NCI-H146 (cell line): ENCODE measurements at places on chromosomes 5 and 9.

GRCh38 chr5:81906086-81906485 is 65.7 kb upstream of the ATG10 start:
- DNase-seq: no peak

DNA sequence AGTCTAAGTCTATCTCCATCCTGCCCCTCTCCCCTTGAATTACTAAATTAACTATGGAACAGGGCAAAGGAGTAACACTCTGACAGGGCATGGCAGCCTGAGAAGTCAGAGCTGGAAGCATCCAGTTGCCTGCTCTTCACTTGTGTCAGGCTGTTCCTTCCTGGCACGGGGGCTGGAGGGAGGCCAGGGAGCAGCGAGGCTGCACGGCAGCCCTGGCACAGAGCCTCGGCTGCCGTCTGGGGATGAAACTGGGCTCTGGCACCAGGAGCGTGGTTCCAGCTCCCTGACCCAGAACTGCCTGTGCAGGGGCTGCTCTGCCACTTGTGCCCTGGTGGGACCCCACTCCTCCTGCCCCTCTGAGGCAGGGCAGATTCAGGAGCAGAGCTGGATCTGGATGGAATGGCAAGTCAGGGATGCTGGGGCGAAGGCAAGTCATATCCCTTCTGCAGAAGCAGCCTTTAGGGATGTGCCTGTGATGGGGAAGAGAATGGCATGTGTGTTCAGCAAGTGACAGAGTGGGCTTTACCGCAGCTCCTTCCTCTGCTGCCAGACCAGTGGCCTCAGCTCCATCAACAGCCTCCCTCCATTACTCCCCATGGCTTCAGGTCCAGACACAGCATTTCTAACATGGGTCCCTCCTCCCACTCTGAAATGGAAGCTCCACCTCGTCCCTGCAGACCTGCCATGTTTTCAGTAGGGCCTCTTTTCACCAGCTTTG is 42.2 kb upstream of the PDE8B start:
- DNase-seq: no peak

- DNase-seq: no peak
These were observed 35.8 kb downstream of the VLDLR start for GRCh38 chr9:2657427-2657826.

DNA sequence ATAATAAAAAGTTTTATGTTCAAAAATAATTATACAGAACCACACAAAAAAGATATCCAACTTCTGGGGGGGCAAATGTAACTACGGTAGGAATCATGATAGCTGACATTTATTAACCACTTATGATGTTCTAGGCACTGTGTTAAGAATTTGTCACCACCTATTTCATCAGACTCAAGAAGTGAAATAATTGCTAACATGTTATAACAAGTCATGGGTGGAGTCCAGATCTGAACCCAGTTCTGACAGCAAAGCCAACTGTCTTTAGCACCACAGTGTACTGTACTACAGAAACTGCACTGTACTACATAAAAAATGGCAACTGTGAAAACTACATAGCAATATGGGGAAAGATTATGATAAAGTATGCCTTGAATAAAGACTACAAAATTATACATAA is 3.0 kb upstream of the SAP30L start:
- DNase-seq: no peak

- no peak for DNase-seq
These were observed 30.5 kb downstream of the PCSK1 start for GRCh38 chr5:96402500-96402899.

DNA sequence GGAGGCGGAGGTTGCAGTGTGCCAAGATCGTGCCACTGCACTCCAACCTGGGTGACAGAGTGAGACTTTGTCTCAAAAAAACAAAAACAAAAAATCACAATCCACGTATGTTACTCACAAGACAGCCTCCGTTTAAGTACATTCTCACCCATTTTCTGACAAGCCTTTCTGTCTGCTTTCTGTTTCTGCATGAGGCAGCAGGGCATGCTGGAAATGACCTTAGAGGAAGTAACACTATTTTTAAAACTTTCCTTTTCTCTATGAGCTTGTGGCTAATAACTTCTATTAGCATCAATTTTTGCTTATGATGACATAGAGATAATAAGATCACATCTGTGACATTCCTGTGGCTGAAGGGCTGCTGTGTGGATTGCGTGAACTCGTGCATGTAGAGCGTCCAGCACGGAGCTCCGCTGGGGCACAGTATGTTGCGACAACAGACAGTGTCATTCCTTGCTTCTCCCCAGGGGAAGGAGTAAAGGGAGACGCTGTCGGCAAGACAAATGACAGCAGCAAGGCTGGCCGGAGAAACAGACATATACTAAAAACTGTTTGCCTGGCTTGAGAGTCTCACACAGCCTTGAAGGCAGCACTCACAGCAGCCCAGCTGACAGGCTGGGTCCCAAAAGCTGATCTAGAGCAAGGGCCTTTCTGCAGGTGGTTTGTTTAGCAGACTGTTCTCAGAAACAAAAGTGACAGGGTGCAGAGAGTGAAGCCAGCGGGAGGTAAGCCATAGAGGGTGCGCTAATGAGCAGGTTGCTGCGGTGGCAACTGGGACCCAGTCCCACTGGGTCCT is 1.6 kb downstream of the BTNL3 start:
- DNase-seq: no peak

- no peak for DNase-seq
These were observed 358.8 kb downstream of the MAN2A1 start for GRCh38 chr5:110048491-110048890.

GRCh38 chr9:127500399-127500798 is 49.1 kb downstream of the LRSAM1 start:
- DNase-seq: no peak

GRCh38 chr5:57221049-57221568 is 47.2 kb downstream of the GPBP1 start:
- peak; percentile 34 for DNase-seq

DNA sequence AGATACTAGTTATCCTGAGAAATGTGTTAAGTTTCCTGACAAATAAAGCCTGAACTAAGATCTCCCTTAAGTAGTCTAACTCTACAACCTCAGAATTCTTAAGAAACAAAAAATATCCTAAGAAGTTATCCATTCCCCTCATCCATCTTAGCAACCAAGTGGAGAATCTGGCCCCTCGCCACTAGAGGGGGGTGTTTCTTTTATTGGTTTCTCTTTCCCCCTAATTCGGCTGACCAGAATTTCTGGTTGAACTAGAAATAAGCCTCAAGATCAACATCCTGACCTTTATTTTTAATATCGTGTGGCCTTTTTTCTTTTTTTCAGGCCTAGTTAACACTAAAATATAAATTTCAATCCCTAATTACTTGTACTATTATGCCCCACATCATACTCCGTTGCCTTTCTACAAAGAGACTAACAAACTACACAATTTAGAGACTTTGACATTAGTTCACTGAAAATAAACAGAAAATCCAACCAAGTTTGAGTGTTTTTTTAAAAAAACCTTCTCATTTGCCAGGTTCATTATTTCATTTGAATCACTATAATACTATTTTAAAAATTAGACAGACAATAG is 14.3 kb upstream of the NR4A3 start:
- peak; percentile 45 for DNase-seq

DNA sequence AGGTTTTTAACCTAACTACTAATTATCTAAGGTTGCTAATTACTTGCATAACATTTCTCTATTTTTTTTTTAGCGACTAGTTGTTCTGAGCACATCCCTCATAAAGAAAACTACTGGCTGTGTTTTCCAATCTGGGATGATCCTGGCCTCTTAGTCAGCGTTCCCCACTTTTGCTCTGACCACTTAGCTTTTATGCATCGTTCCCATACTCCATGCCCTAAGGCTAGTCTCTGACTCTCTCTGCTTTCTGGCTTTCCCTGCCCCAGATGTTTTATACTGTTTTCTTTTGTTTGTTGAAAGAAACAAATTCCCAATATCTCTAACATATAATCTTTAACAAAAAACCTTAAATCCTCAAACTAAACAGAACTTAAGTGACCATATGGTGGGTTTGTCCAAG is 217.9 kb downstream of the SPATA31D1 start:
- peak; percentile 1 for DNase-seq
